ENCODE measurements at places on chromosomes 11 and 22.

- DNase-seq, result no peak
Measured at GRCh38 chr11:32891657-32892354, 805 bp upstream of the QSER1 start.

GRCh38 chr11:123056835-123057491, 5.0 kb downstream of the HSPA8 start:
- DNase-seq, result no peak

GRCh38 chr11:78050964-78051831, 12.5 kb upstream of the THRSP start:
- DNase-seq, result no peak

DNA sequence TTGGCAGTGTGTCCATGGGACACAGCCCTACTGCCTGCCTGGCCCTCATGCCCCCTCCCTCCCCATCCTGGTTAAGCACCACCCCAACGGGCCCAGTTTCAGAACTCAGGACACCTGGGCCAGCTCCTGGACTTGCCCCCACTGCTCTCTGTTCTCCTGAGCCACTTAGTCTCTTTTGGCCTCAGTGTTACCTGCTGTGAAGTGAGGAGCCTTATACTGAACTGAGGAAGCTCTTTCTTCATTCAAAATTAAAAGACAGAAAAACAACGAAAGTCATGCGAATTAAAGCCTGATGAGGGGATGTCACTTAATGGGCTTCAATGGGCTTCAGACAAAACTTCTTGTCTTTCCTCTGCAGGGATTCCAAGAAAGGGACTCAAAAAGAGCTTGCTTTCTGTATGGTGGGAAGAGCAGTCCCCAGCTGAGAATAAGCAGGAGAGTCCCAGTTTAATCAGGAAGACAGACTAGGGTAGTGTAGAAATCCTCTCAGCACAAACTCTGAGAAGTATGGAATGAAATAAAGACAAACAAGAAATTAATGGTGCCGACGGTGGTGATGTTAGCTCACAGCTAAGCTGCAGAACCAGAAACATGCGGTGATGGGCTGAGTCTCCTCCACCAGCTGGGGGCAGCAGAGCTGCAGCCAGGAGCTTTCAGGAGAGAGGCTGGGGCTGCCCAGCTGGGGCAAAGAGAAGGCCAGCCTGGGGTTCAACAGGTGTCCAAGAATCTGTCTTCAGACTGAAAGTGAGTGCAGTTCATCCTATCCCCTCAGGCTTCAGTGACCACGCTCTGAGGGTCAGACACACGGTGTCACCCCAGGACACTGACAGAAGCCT, 101.0 kb downstream of the GGTLC2 start:
- DNase-seq, result peak; percentile 55

DNA sequence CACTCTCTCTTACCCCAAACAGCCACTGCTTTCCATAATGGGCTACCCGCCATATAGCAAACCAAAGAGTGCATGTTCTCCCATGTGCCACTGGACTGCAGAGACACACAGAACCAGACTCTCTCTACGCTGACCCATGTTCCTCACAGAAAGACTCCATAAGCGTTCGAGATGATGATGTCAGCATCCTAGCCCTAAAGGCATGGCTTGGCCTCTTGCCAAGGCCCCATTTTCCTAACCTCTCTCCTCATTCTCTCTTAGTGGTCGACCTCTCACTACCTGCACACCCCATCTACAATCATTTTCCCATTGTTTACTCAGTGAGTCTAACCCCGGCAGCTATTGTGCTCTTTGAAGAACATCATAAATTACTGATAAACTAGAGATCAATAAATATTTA, 4.9 kb downstream of the NDUFC2 start:
- DNase-seq, result no peak

DNA sequence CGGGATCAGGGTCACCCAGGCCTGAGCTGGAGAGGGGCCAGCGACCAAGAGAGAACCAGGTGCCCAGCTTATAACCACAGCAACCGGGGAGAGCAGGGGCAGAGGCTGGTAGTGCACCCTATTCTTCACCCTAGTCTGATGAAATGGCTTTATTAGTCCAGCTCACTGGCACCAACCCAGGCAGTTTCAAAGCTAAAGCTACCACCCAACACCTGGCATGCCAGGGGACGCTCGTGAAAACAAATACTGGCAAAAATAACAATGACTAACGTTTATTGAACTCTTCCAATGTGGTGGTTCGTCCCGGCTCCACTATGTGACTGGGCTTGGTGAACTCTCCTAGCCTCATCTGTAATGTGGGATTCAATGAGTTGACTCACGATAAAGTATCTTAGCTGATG, 30.6 kb downstream of the SCGB1A1 start:
- no peak for DNase-seq

GRCh38 chr11:83827940-83828554, 541.9 kb upstream of the CCDC90B start:
- DNase-seq, result peak; percentile 65

DNA sequence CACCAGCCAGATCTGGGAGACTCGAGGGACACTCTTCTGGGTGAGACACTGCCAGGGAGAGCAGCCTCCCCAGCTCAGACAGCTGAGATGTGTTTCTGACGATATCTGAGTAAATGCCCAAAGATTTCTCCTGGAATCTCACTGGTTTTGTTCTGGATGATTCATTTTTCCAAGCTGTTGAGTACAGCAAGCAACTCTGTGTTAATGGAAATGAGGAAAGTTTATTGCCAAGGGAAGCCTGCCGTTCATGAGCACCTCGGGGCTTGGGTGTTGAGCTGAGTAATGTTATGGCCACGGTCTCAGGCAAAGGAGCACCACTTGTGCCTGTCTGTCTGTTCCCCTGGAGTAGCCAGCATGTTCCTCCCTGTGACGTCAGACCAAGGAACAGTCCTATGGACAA, 1132.4 kb downstream of the BRD1 start:
- DNase-seq, result no peak

DNA sequence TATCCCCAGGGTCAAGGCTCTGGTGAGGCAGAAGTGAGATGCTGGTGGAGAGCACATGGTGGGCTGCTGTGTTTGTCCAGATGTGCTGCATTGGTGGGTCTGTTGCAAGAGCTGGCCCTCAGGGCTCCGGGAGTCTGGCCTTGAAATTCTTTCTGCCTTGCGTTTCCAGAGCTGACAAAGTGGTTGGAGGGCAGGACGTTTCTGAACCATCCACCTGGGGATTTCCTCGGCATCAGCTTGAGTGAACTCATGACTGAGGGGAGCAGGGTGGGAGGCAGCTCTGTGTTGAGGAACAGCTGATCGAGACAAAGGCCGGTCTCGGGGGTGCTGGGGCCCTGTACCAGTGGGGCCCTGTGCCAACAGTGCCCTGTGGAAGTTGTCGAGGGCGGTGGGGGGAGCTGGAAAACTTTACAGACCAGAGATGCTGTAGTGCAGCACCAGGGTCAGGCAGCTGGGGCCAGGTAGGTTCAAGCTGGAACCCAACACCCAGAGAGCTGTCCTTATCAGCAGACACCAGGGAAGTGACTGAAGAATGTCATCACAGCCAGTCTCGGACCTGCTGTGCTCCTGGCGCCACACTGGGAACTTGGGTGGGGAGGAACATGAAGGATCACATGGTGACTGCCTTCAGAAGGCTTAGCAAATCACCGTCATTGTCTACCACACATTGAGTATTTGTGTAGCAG, 4.9 kb downstream of the TSKU start:
- DNase-seq, result no peak

DNA sequence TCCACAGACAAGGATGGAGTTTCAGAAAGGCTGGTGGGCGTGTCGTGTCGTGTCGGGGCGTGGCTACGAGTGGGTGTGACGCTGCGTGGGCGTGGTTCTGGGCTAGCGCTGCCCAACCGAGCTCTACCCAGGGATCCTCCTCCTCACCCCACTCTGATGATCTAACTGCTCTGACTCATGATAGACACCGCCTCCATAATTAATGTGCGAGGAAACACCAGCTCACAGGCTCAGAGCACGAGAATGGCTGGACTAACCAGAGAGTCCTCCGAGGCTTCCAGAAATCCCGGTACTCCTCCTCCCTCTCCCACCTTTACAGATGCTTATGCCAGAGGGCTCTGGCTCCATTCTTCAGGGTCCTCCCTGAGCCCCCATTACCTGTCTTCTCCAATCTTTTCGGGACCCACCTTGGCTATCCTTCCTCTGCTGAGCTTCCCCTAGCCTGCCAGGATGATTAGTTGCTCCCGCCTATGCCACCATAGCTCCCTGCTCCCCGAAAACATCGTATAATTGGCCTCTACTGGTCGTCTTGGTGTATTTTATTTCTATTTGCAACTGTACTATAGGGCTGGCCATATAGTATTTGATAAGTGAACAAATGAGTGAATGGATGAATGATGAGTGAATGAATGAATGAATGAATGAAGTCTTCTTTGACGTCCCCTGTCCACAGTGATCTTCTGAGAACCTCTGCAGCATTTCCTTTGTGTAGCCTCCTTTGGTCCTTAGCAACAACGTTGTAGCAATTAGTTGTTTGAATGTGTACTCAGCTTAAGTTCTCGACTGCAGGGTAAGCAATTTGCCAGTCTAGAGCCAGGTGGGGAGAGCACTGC, 21.7 kb downstream of the TMPRSS13 start:
- DNase-seq, result peak; percentile 87

DNA sequence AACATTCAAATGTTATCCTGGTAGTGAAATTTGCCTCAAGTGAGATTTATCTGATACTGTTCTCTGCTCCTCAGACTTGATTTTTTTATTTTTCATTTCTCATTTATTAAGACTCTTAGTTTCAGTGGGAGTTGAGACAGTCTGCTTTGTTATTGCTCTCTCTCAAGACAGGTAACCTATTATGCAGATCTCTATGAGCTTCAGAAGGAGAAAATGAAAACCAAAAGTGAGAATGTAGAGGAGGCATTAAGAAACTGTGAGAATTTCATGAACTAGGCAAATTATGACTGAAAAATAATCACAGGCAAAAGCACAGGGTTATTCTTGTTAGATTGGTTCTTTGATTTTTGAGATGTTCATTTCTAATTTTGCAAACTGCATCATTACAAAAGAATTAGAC, 290.0 kb upstream of the CHORDC1 start:
- no peak for DNase-seq

GRCh38 chr11:69302447-69303020, 8.6 kb downstream of the MYEOV start:
- DNase-seq, result no peak

DNA sequence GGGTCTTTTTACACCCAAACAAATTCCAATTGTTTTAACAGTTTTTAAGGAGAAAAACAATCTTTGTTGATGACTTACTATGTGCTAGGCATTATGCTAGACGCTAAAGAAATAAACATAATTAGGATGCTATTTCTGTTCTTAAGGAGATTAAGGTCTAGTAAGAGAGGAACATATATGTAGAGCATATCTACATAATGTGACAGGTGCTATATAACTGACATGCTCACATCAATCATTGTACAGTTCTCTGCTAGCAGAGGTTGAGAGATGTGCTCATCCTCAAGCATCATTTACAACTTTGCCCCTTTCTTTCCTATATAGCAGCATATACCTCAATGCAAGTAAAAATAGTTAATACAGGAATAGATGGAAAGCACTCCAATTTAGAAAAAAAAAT, 37.5 kb downstream of the PDGFD start:
- DNase-seq, result no peak

DNA sequence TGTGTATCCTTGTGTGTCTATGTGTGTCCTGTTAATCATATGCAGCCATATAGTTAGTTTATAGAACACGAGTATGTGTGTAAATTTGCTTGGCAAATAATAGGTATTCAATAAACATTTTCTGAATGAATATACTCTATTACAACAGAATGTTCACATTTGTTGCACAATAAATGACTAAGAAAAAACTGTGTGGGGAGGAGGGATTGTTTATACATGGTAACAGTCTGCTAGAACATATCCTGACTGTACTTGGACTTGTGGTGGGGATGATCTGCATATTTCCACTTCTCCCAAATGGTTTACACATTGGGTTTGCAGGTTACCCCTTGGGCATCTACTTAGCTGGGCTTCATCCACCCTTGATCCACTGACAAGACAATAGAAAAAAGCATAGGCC, 194.6 kb downstream of the INSC start:
- no peak for DNase-seq

DNA sequence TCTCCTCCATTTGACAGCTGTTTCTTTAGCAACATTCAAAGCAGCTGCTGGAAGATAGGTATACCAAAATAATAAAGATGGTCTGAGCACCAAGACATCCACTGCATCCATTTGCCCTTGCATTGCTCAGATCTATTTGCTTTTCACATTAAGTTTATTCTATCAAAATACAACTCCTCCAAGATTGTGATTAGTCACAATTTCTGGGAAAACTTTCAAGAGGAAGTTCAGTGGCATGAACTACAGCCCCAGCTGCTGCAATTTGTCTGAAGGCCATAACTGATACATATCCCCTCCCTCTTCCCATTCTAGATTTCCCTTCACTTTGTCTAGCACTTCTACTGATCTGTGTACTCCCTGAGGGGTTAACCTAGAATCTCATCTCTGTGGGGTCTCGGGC, 117.5 kb upstream of the CEP126 start:
- DNase-seq, result no peak

GRCh38 chr11:133833898-133834681, 11.2 kb downstream of the SPATA19 start:
- no peak for DNase-seq

- DNase-seq, result no peak
Measured at GRCh38 chr11:76238551-76238950, 32.2 kb upstream of the WNT11 start.

GRCh38 chr11:130980071-130980862, 64.0 kb upstream of the SNX19 start:
- DNase-seq, result peak; percentile 9

- no peak for DNase-seq
Measured at GRCh38 chr22:19846620-19847344, 7.9 kb downstream of the GNB1L start.

GRCh38 chr11:12968826-12969225, 40.3 kb upstream of the RASSF10 start:
- DNase-seq, result no peak

DNA sequence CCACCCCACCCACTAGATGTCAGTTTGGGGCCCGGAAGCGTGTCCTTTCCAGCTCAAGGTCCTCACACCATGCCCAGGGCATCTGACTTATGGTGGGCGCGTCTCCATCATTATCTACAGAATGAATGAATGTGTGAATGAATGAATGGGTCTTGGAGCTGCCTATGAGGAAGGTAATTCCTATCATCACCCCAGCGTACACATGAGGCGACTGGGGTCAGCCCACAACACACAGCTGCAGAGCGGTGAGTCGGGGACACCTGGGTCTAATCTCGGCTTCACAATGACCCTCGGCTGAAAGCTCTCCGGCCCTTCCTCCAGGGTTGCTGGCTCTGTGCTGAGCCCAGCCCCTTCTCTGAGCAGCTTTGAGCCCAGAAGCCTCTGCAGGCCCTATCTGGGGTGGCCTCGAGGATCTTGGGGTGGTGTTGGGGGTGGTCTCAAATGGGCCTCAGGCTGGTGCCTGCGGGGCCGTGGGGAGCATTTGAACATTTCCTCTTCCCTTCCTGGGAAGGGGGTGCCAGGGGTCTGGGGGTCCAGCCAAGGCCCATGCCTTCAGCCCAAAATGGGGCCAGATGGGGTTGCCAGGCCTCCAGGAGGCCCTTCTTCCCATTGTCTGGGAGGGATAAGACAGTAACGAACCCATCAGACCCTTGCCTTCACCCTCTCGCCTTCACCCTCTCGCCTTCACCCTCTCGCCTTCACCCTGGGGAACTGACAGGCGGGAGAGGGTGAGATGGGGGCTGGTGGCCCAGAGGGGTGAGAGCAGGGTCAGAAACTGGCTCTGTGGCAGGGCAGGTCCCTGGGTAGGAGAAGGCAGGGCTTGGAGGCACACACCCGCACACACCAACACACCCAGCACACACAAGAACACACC, 82.4 kb downstream of the MYEOV start:
- no peak for DNase-seq

GRCh38 chr22:50422961-50423815, 51.6 kb downstream of the SBF1 start:
- no peak for DNase-seq

- DNase-seq, result no peak
Measured at GRCh38 chr11:44760477-44760872, 33.7 kb downstream of the TSPAN18 start.
